WTC11 (cell line): ENCODE measurements at places on chromosomes 1 and 21. TPM values are rescaled to one million over a fixed set of nuclear protein-coding genes. Genes with fewer than 3 reads are reported as not detected.
A peak's percentile ranks its signal among the peaks of the same experiment; 100 is the strongest.

DNA sequence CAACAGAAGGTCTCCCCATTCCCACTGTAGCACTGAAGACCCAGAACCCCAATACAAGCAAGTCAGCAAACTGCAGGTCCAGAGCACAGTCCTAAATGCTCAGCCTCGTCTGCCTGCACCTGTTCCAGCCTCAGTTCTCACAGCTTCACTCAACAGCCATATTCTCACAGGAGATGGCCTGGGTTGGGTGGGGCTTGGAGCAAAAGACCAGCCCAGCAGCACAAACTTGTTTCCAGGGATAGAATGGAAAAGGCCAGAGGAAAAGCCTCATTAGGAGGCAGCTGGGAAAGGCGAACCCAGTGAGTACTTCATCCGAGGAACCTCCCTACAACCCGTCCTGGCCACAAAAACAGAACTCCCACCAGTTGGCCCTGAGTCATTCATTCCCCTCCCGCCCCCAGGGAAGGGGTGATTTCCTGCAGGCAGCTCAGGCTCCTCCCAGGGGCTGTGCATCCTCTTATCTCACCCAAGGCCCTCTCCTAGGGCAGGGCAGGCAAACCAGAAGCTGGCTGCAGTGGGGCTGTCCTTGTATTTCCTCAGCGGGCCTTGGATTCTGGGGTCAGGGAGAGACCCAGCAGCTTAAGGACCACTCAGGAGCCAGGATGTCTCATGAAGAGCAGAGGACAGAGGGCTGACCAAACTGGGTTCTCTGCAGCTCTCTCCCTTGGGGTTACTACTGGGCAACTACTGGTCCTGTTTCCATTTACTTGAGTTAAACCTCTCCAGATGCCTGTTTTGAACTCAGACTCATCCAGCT, 7.4 kb upstream of the MPL start:
- H3K27me3 ChIP-seq = peaks cover 6% of the 10 kb centered on the region
- H3K36me3 ChIP-seq = peaks cover 9% of the 10 kb centered on the region
- H3K4me3 ChIP-seq = no peak overlapping the region
- peak; percentile 31 for DNase-seq

DNA sequence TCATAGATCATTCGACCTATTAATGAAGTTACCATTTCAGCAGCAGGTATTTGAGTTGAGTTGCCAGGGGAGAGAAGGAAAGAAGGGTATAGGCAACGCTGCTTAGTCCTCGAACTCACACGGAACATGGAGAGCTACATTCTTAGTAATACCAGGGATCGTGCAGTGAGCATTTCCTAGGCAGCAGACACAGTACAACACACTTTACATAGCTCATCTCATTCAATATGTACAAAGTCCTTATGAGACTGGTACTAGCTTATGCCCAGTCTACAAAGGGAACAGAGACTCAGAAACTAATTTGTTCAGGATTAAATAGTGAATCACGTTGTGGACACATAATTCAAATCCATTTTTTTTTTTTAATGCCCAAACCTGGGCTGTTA, 25.6 kb downstream of the IRF2BP2 start:
- no peaks in the 10 kb centered on the region for H3K36me3 ChIP-seq
- H3K4me3 ChIP-seq = no peak overlapping the region
- H3K27ac ChIP-seq = no peak overlapping the region
- no peaks in the 10 kb centered on the region for H3K4me1 ChIP-seq

- H3K4me3 ChIP-seq = no peak overlapping the region
- peaks cover 15% of the 10 kb centered on the region for H3K36me3 ChIP-seq
- no peak overlapping the region for H3K27ac ChIP-seq
- no peak for DNase-seq
- 0 out of 2 replicates have a peak, but pooled peaks cover 3% of the 10 kb centered on the region for H3K4me1 ChIP-seq
Observed at GRCh38 chr1:187157115-187157514, 328.4 kb downstream of the PLA2G4A start.

GRCh38 chr1:117606649-117607430, 992 bp downstream of the TENT5C start:
- peaks cover 71% of the 10 kb centered on the region for H3K27me3 ChIP-seq
- H3K4me3 ChIP-seq = peak overlapping the region; percentile 91
- DNase-seq = peak; percentile 32
- H3K36me3 ChIP-seq = no peaks in the 10 kb centered on the region
- H3K27ac ChIP-seq = no peak overlapping the region

- DNase-seq = no peak
- H3K27ac ChIP-seq = no peak overlapping the region
- no peak overlapping the region for H3K4me3 ChIP-seq
- H3K36me3 ChIP-seq = no peaks in the 10 kb centered on the region
- peaks cover 12% of the 10 kb centered on the region for H3K4me1 ChIP-seq
- peaks cover 16% of the 10 kb centered on the region for H3K27me3 ChIP-seq
Observed at GRCh38 chr1:161266836-161267235, 8.3 kb downstream of the PCP4L1 start.

GRCh38 chr21:42195378-42196031, 23.4 kb upstream of the ABCG1 start:
- DNase-seq = no peak
- H3K4me1 ChIP-seq = no peaks in the 10 kb centered on the region
- no peak overlapping the region for H3K4me3 ChIP-seq

Gene BEND5
- 4.8 to 5.9 TPM (median 4.9 TPM) in 3 replicates for total RNA-seq

Gene PADI4
- 0.26 to 0.39 TPM (median 0.27 TPM) in 3 replicates for total RNA-seq
